NK-92 treated with Interleukin-12 subunit alpha and Interleukin-12 subunit beta, amount 100 ng/mL, for 24 hours (cell line): ENCODE measurements at places on chromosomes 6 and 20.

DNA sequence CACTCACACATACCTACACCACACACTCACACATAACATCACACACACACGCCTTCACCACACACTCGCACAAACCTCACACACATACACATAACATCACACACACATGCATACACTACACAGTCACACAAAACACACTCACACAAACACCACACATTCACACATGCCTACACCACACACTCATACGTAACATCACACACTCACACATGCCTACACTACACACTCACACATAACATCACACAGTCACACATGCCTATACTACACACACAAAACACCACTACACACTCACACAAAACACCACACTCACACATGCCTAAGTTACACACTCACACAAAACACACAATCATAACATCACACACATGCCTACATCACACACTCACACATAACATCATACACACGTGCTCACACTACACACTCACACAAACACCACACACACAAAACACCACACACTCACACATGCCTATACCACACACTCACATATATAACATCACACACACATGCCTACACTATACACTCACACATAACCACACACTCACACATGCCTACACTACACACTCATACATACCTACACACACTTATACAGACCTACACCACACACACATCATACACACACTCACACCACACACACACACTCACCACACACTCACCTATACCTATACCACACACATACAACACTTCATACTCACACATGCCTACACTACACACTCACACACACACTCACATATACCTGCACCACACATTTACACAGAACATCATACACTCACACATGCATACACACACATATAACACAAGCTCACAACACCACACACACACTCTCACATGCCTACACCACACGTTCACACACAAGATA, 383.5 kb downstream of the C6orf118 start:
- DNase-seq: no peak

DNA sequence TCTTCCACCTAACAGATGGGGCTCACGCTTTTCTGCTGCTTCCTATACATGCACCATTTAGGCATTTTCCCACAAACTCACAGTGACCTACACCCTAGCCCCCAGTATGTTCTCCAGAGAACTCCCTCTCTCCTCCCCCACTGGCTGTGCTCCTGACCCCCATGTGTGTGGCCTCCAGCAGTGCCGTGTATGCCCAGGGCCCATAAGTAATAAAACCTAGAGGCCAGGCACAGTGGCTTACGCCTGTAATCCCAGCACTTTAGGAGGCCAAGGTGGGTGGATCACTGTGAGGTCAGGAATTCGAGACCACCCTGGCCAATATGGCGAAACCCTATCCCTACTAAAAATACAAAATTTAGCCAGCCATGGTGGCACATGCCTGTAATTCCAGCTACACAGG, 54.7 kb upstream of the NXT1 start:
- DNase-seq: no peak

DNA sequence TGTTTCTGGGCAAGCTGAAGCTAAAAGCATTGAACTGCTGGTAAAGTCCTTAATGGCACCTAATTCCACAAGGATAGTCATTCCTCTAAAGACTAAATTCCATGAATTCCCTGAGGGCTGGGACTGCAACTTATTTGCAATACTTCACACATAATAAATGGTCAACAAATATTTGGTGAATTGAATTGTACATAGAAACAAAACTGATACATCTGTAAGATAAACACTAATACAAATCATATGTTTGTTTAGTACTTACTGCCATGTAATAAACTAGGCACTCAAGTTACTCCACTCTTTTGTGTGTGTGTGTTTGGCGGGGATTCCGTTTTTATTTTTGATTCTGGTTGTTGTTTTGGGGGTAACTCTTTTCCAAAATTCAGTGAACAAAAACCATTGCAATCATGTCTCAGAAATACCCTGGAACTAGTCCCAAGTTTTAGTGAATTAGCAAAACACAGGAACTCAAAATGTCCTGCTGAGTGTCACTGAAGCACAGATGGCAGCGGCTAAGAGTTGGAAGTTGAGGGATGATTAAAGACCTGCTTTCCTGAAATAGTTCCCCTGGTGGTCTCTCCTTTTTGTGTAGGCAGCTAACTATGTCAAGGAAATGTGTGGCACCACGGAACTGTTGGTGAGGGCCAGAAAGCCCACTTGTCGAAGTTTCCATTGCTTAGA, 74.8 kb upstream of the SNRPB2 start:
- no peak for DNase-seq

DNA sequence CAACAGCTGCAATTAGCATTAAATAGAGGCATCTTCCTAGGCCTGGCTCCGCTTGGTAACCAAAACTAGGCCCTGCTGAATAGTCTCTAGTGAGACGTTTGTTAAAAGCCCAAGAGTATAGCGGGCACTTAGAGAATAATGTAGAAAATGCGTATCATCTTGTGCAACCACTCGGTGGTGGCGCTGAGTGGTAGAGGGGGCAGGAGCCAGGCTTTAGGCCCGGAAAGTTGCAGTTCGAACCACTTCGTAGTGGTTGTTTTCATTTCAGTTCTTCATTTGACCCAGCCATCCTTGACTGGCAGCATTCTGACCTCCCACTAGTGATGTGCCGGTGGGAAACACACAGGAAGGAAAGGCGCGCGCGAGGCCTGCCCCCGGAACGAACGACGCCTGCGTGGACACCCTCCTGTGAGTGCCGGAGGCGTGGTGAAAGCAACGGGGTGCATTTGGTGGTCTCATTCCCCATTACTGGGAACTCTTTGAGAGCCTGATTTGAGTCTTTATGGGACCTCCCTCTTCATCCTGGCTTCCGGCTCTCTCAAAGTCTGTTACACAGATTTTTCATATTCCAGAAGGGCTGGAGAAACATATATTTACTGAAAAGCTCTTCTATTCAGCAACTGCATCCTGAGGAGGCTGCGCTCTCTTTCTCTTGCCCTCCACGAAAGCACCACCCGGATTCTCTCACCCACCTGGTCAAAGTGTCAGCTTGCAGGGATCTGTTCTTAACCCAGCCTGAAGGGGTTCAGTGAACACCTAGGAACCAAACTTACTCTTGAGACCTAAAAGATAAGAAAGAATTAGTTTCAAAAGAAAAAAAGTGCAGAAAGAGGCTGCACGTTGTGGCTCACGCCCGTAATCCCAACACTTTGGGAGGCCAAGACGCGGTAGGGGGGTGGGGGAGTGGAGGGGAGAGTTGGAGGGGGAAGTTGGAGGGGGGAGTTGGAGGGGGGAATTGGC, 18.2 kb downstream of the GPX5 start:
- DNase-seq: no peak

- peak; percentile 50 for DNase-seq
These were observed 796 bp downstream of the SENP6 start for GRCh38 chr6:75602246-75603105.

GRCh38 chr6:3453413-3454272, 3.2 kb downstream of the SLC22A23 start:
- no peak for DNase-seq
